ENCODE measurements at places on chromosomes 5 and 9.
A peak's percentile ranks its signal among the peaks of the same experiment; 100 is the strongest.

DNA sequence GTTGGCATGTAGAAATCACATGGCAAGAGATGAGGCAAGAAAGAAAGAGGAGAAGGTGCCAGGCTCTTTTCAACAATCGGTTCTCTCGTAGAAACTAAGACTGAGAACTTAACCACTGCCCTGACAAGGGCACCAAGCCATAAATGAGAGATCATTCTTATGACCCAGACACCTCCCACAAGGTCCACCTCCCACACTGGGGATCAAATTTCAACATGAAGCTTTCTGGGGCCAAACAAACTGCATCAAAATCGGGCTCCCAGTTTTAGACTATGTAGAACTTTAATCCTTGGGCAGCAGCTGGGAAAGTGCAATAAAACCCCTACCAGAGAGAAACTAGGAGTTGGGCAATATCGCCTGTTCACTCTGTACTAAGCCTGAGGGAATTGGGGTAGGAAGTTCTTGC is 150.2 kb upstream of the CCDC152 start:
- DNase-seq = no peak

DNA sequence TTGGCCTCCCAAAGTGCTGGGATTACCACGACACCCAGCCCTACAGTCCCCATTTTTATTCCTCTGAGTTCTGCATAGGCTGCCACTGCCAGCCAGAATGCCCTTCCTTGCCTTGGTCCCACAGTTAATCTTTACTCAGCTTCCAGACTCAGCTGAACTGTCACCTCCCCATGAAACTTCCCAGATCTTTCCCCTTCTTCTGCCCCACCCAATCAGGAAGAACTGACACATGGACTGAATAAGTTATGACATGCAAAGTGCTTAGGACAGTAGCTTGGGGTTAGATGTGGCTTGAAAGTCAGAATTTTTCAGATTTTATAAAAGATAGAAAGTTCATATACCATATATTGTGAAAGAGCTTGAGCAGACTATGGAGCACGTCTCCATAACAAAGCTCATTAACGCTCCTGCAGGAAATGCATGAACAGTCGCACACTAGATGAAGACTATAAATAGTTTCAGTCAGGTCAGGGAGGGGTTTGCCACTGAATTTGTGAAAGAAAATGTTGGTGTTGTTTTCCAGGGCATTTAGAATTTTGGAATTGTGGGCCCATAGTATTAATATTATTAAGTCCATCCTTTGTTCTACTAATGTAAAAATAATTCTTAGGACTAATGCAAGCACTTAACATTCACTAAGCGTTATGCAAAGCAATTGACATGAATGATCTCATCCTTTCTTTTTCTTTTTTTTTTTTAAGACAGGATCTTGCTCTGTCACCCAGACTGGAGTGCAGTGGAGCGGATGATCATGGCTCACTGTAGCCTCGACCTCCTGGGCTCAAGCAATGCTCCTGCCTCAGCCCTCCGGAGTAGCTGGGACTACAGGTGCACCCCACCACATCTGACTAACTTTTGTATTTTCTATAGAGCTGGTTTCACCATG is 36.1 kb upstream of the DENND1A start:
- no peak for DNase-seq

DNA sequence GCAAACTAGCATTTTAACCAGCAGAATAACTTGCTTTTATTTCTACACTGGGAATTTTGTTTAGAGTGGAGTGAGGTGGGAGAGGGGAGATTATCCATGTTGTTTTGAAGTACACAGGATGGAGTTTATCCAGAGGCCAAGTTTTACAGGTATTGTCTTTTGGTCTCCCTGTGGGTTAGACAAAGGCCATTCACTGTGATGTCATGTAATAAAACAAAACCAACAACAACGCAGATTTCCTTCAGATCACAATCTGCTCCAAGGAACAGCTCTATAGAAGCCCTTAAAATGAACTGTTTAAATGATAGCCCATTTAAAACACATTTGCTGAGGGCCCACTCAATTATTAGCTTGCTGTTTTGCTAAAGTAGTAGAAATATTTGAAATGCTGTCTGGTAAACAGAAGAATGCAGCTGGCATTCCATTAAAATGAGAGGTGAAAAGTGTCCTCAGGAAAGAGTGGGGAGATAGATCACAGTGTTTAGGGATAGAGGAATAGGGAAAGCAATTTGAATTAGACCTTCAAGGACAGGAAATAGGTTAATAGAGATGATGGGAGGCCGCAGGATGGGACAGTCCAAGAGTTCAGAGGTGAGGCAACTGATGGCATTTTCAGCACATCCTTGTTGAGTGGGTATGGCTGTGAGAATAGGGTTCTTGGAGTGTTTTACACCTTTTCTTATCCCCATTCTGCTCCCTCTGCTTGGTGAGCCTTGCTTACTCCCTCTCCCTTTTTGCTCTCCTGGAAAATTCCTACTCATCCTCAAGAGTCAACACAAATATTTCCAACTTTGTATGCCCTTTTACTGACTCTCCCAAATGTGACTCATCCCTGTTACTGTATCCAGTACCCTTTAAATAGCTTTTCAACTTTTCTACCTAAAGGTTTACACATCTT is 140.1 kb upstream of the NR3C1 start:
- DNase-seq = no peak

- no peak for DNase-seq
Observed at GRCh38 chr9:128026255-128026772, 40.8 kb downstream of the NAIF1 start.

GRCh38 chr5:56323505-56323904 is 90.4 kb upstream of the ANKRD55 start:
- DNase-seq = no peak

DNA sequence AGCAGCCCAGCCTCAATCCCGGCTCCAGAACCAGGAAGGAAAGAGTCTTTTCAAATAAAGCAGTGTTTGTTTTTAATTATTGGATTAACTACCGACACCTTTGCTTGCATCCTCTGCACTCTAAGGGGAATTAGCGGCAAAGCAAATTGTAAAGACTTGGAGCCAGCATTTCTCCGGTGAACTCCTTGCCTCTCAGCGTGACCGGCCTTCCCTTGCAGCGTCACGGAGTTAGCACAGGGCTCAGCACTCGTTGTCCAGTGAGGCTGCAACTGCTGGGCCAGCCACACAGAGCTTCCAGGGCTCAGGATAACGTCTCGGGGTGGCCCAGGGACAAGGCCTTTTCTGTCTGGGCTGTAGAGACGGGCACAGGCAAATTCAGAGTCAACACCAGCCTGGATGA is 180.6 kb downstream of the OLFM1 start:
- peak; percentile 38 for DNase-seq

DNA sequence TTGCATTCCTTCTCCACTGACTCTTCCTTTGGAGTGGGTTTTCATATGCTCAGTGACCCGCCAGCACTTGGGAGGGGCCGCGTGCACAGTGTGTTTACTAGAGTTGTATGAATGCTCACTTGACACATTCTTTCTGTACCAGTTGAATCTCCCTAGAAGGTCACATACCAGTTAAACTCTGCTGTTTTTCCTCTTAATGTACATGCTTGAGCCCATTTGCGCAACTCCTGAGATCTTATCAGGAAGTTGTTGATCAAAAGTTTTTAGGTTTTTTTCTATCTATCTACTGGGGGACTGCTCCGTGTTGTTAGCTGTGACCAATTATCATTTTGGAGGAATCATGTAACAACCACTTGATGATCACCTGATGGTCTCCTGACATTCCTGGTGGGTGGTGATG is 392.7 kb downstream of the CDH9 start:
- no peak for DNase-seq

DNA sequence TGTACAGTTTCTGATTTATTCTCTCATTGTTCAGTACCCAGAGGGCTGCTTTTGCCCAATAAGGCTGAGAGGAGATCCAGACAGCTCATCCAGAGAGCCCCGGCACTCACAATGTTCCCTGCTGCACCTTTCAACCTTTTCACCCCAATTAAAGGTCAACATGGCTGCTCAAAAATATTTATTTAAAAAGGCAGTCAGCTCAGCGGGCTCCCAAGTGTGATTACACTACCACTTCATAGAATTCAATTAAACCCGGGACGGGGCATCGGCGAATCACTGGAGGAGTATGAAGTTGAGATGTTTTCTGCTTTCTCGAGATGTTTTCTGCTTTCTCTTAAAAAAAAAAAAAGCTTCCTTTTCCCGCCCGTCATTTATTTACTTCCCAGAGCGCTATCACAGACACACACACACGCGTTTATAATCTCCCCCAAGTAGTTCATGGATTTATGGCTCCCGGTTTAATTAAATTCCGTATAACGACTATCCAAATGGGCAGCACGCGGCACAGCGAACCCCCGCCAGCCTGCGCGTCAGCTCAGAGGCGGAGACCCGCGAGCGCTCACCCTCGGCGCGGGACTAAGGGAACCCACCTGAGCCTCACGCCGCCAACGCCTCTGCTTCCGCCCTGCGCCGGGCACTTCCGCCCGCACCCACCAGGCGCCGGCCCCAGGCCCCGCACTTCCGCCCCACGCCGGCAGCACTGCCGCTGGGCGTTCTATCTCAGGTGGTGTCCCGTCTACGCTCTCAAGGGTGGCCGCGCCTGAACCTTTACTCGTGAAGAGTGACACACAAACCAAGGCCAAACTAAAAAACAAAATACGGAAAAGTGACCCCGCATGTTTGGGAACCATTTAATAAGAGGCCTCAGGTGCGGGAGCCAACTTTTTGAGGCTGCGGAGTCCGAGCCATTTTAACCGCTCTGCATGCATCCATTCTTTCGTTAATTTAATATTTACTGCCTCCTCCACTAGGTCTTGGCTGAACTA is at the start of gene C5orf63:
Gene C5orf63 (minus strand): TSS at position 642 of the 986 bp plus-strand sequence. CDS start 14,507 bp downstream, outside the sequence.
- DNase-seq = peak; percentile 80

DNA sequence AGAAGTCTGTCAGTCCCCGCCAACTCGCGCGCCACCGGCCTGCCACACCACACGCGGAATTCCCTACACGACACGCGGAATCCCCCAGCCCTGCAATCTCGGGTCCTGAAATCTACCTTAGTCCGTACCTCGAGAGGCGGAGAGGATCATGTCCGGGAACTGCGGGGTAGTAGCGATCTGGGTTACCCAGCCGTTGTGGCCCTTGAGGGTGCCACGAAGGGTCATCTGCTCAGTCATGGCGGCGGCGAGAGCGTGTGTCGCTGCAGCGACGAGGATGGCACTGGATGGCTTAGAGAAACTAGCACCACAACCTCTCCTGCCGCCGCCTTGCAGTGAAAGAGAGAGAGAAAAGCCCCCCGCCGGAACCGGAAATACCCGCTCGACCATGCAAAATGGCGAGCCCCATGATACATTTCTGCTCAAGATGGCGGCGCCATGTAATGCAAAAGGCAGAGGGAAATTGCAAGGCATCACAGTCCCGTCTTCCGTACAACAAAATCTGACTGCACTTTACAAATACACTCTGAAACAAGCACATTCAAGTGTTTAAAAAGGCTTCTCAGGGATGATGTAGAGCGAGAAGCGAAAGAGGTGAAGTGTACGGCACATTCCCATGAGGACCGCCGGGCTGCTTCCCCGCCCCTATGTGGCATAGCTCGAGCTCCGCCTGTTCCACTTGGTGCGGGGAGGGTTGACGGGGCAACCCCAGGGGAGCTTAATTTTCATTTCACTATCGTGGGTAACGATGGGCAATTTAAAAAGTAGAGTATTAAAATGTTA is at the start of gene RACK1:
Gene RACK1 (minus strand): TSS at position 343 of the 780 bp plus-strand sequence. CDS start 106 bp downstream, at position 237.
- peak; percentile 98 for DNase-seq

DNA sequence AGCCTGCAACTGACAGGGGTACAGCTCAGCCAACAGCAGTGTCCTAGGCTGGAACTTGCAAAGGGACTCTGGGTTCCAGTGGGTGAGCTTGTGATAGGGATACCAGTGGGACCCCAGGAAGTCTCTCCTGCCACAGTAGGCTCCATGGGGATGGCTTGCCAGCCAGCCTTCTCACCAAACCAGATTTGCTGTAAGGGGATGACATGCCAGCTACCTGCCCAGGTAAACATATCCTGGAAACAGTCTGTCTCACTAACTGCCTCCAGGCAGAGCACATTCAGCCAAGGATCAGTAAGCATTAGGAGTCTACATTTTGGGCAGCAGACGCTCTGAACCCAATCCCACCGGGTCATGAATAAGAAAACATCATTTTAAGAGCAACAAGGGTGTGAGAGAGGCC is 49.9 kb downstream of the SIL1 start:
- DNase-seq = no peak

DNA sequence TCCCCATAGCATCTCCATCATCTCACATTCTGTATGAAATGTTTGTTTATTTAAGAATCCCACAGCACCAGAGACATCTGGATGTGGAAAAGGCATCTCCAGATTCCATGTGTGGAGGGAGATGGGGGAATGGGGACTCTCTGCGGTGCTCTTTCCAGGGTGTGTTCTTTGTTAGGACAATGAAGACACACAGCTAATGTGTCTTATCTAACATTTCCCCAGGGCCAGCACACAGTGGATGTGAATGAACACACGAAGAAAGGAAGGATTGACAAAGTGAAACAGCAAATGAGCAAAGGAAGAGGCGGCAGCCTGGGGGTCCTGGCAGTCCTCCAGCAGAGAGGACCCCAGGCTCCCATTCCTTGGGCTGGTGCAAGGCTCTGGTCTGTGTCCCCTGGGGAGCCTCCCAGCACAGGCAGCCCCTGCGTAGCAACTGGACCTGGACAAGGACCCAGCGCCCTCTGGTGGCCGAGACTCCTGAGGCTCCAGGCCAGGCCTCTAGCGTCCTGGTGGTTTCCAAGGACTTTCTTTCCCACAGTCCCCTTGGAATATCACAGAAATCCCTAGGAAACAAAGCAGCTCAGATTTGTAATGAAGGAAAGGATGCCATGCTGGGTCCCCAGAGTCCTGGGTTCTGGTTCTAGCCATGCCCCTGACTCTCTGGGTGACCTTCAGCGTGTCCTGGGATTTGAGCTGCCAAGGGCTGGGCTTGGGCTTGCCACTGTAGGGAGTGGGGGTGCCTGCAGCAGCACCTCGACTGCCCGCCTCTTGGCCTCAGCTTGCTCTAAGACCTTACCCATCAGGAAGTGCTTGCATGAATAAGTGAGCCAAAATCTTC is 3.5 kb upstream of the PDLIM7 start:
- peak; percentile 96 for DNase-seq

GRCh38 chr9:108634672-108635462 is 220.9 kb downstream of the ACTL7B start:
- DNase-seq = no peak

DNA sequence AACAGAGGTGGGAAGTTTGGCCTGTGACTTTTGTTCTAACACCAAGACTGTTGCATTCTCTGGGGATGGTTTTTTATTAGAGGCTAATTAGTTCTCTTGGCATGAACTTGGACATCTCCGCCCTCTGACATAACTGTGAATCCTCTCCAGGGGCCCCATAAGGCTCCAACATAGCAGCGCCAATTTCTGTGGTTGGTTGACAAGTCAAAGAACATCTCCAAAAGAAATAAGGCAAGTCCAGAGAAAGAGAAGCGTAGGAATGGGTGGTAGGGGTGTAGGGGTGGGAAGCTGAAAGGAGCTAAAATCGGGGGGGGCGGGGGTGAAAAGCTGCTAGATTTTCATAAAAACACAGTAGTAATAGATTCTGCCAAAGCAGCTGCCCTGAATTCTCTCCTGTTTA is 81.0 kb upstream of the DAB2 start:
- DNase-seq = no peak

- DNase-seq = no peak
Observed at GRCh38 chr9:84447305-84447704, 106.7 kb upstream of the SLC28A3 start.

- DNase-seq = no peak
Observed at GRCh38 chr9:105834404-105834803, 140.1 kb downstream of the TMEM38B start.

All from eye (tissue), 1 donor.